PC-9 (cell line): ENCODE measurements at places on chromosomes 4 and X. TPM values are rescaled to one million over a fixed set of nuclear protein-coding genes. Genes with fewer than 3 reads are reported as not detected.
A peak's percentile ranks its signal among the peaks of the same experiment; 100 is the strongest.

- no peak overlapping the region for H3K27ac ChIP-seq
- no peak overlapping the region for H3K4me3 ChIP-seq
- no peaks in the 10 kb centered on the region for H3K4me1 ChIP-seq
- no peaks in the 10 kb centered on the region for H3K36me3 ChIP-seq
- no peak for DNase-seq
These were observed 251.6 kb downstream of the CRLF2 start for GRCh38 chrX:960821-961220.

DNA sequence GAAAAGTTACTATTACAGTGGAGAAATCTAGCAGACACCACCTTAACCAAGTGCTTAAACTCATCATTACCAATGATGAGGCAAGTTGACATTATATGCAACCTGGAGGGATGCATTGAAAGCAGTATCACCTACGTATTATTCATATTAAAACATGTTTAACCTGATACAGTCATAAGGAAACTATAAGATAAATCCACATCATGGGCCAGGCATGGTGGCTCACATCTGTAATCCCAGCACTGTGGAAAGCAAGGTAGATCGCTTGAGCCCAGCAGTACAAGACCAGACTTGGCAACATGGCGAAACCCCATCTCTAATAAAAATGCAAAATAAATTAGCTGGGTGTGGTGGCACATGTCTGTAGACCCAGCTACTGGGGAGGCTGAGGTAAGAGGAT, 22.3 kb upstream of the INTU start:
- H3K4me3 ChIP-seq: no peak overlapping the region
- no peaks in the 10 kb centered on the region for H3K27me3 ChIP-seq
- H3K4me1 ChIP-seq: 0 out of 2 replicates have a peak, but pooled peaks cover 5% of the 10 kb centered on the region
- no peaks in the 10 kb centered on the region for H3K36me3 ChIP-seq

- DNase-seq: no peak
- H3K4me1 ChIP-seq: 0 out of 2 replicates have a peak, but pooled peaks cover 5% of the 10 kb centered on the region
- peaks cover 5% of the 10 kb centered on the region; the same call in 1 of the 2 replicates for H3K27me3 ChIP-seq
- no peak overlapping the region for H3K27ac ChIP-seq
- H3K4me3 ChIP-seq: no peak overlapping the region
- no peaks in the 10 kb centered on the region for H3K36me3 ChIP-seq
These were observed 2.4 kb upstream of the BCORL1 start for GRCh38 chrX:129980001-129980401.

Gene NSD2
- total RNA-seq: 176 and 186 TPM in 2 replicates

Gene STK32B
- not detected in 2 replicates for total RNA-seq

Gene LRRC66
- total RNA-seq: 0.24 TPM in 1 of 2 replicates, not detected in the other

Gene SPARCL1
- total RNA-seq: not detected in 2 replicates

GRCh38 chr4:136009258-136009832, 1522.9 kb downstream of the PCDH18 start:
- no peaks in the 10 kb centered on the region for H3K4me1 ChIP-seq
- H3K36me3 ChIP-seq: no peaks in the 10 kb centered on the region
- no peak overlapping the region for H3K4me3 ChIP-seq
- H3K27ac ChIP-seq: no peak overlapping the region

Gene PAGE2
- not detected in 2 replicates for total RNA-seq

- no peaks in the 10 kb centered on the region for H3K27me3 ChIP-seq
- no peaks in the 10 kb centered on the region for H3K4me1 ChIP-seq
- H3K27ac ChIP-seq: no peak overlapping the region
- H3K4me3 ChIP-seq: no peak overlapping the region
- no peak for DNase-seq
- H3K36me3 ChIP-seq: no peaks in the 10 kb centered on the region
These were observed 258.6 kb downstream of the FAM133A start for GRCh38 chrX:93932471-93933220.

DNA sequence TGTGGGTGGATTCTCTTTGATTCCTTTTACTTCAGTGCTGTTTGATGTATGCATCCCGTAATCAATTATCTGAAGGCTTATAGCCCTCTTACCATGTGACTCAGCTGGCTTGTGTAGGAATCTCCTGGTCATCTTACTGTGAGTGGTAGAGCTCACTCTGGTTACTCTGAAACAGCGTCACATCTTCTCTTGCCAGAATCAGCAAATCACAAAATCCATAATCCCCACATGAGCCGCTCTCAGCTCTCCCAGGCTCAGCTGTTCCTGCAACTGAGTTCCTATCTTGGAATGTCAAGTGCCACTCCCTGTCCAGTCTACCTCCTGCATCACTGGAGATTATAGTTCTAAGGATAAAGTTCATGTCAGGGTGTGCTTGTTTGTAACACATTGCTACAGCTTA, 278.0 kb downstream of the FBXO8 start:
- H3K4me3 ChIP-seq: no peak overlapping the region
- H3K36me3 ChIP-seq: no peaks in the 10 kb centered on the region
- DNase-seq: no peak
- H3K4me1 ChIP-seq: no peaks in the 10 kb centered on the region

- H3K4me3 ChIP-seq: no peak overlapping the region
- no peak for DNase-seq
- no peaks in the 10 kb centered on the region for H3K36me3 ChIP-seq
- H3K27me3 ChIP-seq: peaks cover 11% of the 10 kb centered on the region; the same call in 1 of the 2 replicates
- H3K4me1 ChIP-seq: no peaks in the 10 kb centered on the region
These were observed 12.3 kb upstream of the TSR2 start for GRCh38 chrX:54427837-54428424.

- DNase-seq: peak; percentile 11
- H3K4me1 ChIP-seq: no peaks in the 10 kb centered on the region
- H3K36me3 ChIP-seq: no peaks in the 10 kb centered on the region
These were observed 10.5 kb upstream of the UBE2NL start for GRCh38 chrX:143873343-143873742.

- no peak for DNase-seq
- H3K27ac ChIP-seq: no peak overlapping the region
- no peaks in the 10 kb centered on the region for H3K36me3 ChIP-seq
These were observed 136.8 kb downstream of the FAM53A start for GRCh38 chr4:1547131-1547855.

GRCh38 chrX:72081605-72082320, 50.0 kb downstream of the RTL5 start:
- H3K36me3 ChIP-seq: no peaks in the 10 kb centered on the region
- H3K27me3 ChIP-seq: 0 out of 2 replicates have a peak, but pooled peaks cover 3% of the 10 kb centered on the region
- DNase-seq: no peak
- H3K4me1 ChIP-seq: no peaks in the 10 kb centered on the region

- no peaks in the 10 kb centered on the region for H3K27me3 ChIP-seq
- peak; percentile 73 for DNase-seq
- 0 out of 2 replicates have a peak overlapping the region, but pooled peaks have one; percentile 26 for H3K27ac ChIP-seq
- no peak overlapping the region for H3K4me3 ChIP-seq
- no peaks in the 10 kb centered on the region for H3K36me3 ChIP-seq
These were observed 58.0 kb downstream of the SEPTIN11 start for GRCh38 chr4:77007358-77008230.

GRCh38 chr4:53714236-53715140, 123.2 kb upstream of the LNX1 start:
- no peak overlapping the region for H3K27ac ChIP-seq
- no peaks in the 10 kb centered on the region for H3K4me1 ChIP-seq
- DNase-seq: no peak
- H3K36me3 ChIP-seq: no peaks in the 10 kb centered on the region
- no peaks in the 10 kb centered on the region for H3K27me3 ChIP-seq
- no peak overlapping the region for H3K4me3 ChIP-seq

- peak overlapping the region; percentile 56; the same call in 1 of the 2 replicates for H3K4me3 ChIP-seq
- H3K36me3 ChIP-seq: no peaks in the 10 kb centered on the region
- no peaks in the 10 kb centered on the region for H3K27me3 ChIP-seq
- no peak overlapping the region for H3K27ac ChIP-seq
- no peaks in the 10 kb centered on the region for H3K4me1 ChIP-seq
These were observed 586 bp downstream of the HERC5 start for GRCh38 chr4:88457307-88458103.

- no peak overlapping the region for H3K4me3 ChIP-seq
These were observed 80.8 kb upstream of the RPS6KA3 start for GRCh38 chrX:20347481-20347880.

- no peak for DNase-seq
- H3K4me1 ChIP-seq: no peaks in the 10 kb centered on the region
- H3K27ac ChIP-seq: no peak overlapping the region
- no peaks in the 10 kb centered on the region for H3K36me3 ChIP-seq
These were observed 887.6 kb downstream of the ADGRL3 start for GRCh38 chr4:62087706-62088105.

DNA sequence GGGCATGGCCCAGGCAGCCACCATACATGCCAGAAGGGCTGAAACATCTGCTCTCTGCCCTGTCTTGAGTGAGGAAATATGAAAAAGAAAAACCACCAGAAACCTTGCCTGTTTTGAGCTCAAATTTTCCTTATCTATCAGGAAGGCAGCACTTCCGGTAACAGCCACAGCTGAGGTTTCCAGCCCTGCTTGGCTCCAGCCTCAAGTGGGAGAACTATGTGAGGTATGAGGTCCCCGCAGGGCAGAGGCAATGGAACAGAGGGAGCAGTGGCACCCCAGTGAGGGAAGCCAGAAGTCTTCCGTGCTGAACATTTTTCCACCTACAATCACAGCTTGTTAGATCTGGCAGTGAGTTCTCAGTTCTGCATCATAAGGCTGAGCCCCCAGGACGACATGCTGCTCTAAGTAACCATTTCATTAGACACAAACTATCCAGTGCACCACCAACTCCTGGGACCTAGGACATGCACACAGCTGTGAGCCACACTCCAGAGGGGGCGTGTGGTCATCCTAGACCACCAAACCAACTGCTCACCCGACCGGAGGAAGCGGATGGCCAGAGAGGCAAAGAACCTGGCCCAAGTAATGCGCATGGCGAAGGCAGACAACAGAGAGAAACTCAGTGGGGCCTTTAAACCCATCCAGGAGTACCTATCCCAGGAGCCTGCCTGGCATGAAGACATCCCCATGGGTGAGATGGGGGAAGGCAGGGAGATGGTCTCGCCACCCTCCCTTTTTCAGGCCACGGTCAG, 22.6 kb downstream of the WDR1 start:
- H3K27me3 ChIP-seq: no peaks in the 10 kb centered on the region
- peaks cover 39% of the 10 kb centered on the region for H3K4me1 ChIP-seq
- no peak overlapping the region for H3K4me3 ChIP-seq
- H3K27ac ChIP-seq: no peak overlapping the region
- peaks cover 17% of the 10 kb centered on the region; the same call in 1 of the 2 replicates for H3K36me3 ChIP-seq
- DNase-seq: no peak

DNA sequence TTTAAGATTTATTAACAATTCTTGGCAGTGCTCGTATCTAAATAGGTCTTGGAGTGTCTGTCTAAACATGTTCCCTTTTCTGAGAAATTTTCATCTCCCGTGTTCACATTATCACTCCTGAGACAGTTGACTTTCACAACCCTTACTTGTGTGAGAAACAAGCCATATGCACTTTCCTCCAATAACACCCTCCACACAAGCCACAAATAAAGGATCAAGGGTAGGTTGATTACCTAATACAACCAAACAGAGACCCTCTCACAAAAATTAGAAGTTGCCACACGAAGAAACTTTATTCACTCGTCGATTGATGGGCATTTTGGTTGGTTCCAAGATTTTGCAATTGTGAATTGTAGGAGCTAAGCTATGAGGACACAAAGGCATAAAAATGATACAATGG, 763.9 kb downstream of the TRAM1L1 start:
- no peak overlapping the region for H3K27ac ChIP-seq
- H3K36me3 ChIP-seq: no peaks in the 10 kb centered on the region
- DNase-seq: no peak
- H3K4me3 ChIP-seq: no peak overlapping the region
- no peaks in the 10 kb centered on the region for H3K4me1 ChIP-seq

Gene RTL9
- 0.79 TPM in 1 of 2 replicates, not detected in the other for total RNA-seq

Gene CD38
- 0.90 and 1.3 TPM in 2 replicates for total RNA-seq

GRCh38 chr4:6562931-6563901, 11.8 kb upstream of the MAN2B2 start:
- H3K36me3 ChIP-seq: no peaks in the 10 kb centered on the region
- H3K27ac ChIP-seq: no peak overlapping the region
- DNase-seq: no peak
- peak overlapping the region; percentile 58 for H3K4me3 ChIP-seq
- H3K4me1 ChIP-seq: peaks cover 2% of the 10 kb centered on the region; the same call in 1 of the 2 replicates

Gene DCX
- not detected in 2 replicates for total RNA-seq

GRCh38 chrX:136714626-136715599, 65.8 kb downstream of the ARHGEF6 start:
- H3K4me3 ChIP-seq: no peak overlapping the region
- no peaks in the 10 kb centered on the region for H3K36me3 ChIP-seq
- no peak for DNase-seq
- H3K27ac ChIP-seq: no peak overlapping the region
- H3K27me3 ChIP-seq: no peaks in the 10 kb centered on the region

Gene SMARCA1
- 88.5 and 92.6 TPM in 2 replicates for total RNA-seq

DNA sequence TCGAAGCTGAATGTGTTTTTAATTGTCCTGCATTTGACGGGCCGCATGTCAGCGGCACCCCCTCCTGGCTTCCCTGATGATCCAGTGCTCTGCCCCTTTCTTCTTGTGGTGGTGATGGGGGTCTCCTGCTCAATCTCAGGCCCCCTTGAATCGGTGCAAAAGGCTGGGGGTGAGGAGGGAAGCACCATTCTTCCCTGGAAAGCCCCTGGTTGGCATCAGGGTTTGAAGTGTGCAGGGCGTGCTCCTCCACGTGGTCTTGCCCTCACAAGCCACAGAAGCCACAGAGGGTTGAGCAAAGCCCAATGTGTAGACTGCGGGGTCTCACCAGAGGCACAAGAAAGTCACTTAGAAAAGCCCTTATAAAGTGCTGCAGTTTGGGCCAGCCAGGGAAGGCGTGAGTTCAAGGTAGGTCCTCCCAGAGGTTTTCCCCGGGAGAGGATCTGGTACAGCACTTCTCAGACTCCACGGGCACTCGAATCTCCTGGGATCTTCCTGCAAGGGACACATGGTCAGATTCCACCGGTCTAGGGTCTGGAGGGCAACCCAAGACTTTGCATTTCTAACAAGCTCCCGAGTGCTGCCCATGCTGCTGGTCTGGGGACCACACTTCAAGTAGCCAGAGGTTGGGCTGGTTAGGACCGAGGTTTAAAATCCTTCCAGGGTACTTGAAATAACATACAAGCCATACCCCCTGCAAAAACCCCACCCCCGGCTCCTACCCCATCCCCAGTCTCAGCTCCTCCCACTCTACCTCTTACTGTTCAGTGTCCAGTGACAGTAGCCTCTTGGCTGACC, 35.1 kb downstream of the PSAPL1 start:
- H3K4me3 ChIP-seq: no peak overlapping the region
- peaks cover 16% of the 10 kb centered on the region for H3K4me1 ChIP-seq
- no peak overlapping the region for H3K27ac ChIP-seq
- no peaks in the 10 kb centered on the region for H3K27me3 ChIP-seq
- H3K36me3 ChIP-seq: no peaks in the 10 kb centered on the region
- DNase-seq: no peak

Gene KIF4A
- 36.7 and 52.9 TPM in 2 replicates for total RNA-seq

Gene MSL3
- total RNA-seq: 39.3 and 42.6 TPM in 2 replicates
